ENCODE measurements at places on chromosomes 1 and 21.

GRCh38 chr1:116769994-116770393 is 15.8 kb downstream of the CD2 start:
- DNase-seq: no peak

- no peak for DNase-seq
Observed at GRCh38 chr1:176926330-176927086, 238.0 kb downstream of the ASTN1 start.

GRCh38 chr1:228849011-228849541 is 113.8 kb downstream of the RHOU start:
- DNase-seq: no peak

DNA sequence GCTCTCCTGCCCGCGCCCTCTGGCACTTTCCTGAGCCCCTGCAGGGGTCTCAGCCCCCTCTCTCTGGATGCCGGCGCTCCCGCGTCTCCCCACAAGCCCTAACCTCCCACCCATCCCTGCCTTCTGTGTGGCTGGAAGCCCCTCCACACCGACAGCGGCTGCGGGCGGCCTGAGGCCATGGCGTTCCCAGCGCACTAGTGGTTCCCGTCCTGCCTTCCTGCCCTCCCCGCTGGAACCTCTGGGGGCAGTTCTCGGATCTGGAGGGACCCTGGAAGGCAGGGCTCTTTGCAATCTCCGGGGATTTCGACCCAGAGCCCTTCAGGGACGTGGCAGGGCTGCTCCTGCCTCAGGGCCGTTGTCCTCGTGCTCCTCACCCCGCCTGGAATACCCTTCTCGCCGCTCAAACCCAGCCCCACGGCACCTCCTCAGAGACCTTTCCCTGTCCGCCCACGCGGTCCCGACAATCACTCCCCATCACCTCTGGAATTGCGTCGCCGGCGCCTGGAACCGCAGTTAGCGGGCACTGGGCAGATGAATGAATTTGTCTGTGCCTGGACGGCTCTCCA is 493 bp upstream of the ESPN start:
- DNase-seq: no peak

DNA sequence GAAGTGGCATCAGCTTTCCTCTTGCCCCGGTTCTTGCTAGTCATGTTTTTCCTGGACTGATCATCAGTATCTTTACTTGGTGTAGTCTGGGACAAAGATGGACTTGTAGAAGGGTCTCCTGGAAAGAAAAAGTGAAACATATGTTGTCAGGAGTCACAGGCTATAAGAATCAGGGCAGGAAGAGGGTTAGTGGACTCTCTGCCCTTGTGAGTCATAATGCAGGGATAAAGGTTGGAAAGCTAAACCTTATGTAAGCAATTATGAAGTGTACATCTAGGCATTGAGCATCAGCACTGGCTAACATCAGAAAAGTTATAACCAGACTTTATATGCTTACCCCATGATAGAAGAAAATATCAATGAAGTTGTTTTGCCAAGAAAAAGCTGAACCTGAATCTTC is 51.2 kb downstream of the XKR8 start:
- no peak for DNase-seq

- peak; percentile 2 for DNase-seq
Observed at GRCh38 chr1:233945573-233945972, 41.1 kb downstream of the SLC35F3 start.

Data from activated CD4-positive, alpha-beta T cell treated with anti-CD3 and anti-CD28 coated beads, Interleukin-10, Interleukin-2, amounts not matched to agents 100 ng/mL and 50 ng/mL, durations not matched to agents 16 hours and 8 hours (primary cell).